ENCODE measurements at places on chromosomes 13 and 19. TPM values are rescaled to one million over a fixed set of nuclear protein-coding genes. Genes with fewer than 3 reads are reported as not detected.

ADM5 gene
- total RNA-seq = 0.77 TPM

ZNF71 gene
- 6.5 TPM for total RNA-seq

BEST2 gene
- not detected for total RNA-seq

SKA3 gene
- total RNA-seq = 12.3 TPM

VSTM1 gene
- not detected for total RNA-seq

LILRB5 gene
- total RNA-seq = not detected

SGCG gene
- 0.19 TPM for total RNA-seq

PALM3 gene
- total RNA-seq = 0.28 TPM

KLHL26 gene
- total RNA-seq = 4.0 TPM
